Activated T-cell treated with anti-CD3 and anti-CD28 coated beads for 48 hours (primary cell): ENCODE measurements at places on chromosomes 2 and 18.

DNA sequence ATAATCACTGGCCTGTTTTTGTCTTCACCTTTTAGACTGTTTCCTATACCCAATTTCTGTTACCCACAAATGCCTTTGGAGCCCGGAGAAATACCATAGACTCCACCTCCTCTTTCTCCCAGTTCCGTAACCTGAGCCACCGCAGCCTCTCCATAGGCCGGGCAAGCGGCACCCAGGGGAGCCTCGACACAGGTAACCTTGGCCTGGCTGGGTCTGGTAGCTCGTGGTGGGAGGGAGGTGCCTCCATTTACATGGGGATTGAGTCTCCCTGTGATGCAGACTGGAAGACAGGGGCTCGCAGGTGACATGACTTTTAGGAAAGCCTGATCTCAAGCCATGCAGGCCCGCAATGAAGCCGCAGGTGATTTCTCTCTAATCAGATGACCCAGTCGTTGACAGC lies 100.6 kb downstream of the CABLES1 start:
- no peak for DNase-seq

- DNase-seq = no peak
These were observed 1064.1 kb upstream of the CNTNAP5 start for GRCh38 chr2:122960759-122961641.

DNA sequence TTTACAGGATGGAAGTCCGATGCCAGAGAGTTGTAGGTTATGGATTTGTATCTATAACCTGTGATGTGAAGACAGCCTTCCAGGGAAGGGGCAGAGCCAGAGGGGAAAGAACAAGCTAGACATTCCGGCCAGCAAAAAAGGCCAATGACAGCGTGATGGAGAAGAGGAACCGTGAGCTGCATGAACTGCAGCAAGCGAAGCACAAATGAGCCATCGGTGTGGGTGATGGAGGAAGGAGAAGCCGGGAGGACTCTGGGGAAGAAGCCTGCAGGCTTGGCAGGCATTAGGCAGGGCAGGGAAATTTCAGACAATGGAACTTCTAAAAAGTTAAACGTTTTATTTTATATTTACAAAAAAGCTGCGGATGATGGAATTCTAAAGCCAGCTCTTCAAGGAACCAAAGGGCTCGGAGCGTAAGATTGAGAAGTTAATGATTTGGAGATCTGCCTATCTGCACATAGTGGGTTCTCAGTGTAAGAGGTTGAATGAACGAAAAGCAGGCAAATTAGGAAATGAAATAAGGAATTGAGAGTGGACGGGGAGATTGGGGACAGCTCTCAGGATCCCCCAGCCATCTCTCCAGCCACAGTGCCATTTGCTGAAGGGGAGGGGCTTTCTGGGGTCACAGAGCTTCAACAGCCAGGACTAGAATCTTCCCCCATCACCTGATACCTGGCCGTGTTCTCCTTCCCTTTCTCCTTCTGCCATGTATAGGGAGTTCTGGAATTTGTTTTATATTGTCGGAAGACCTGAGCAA lies 28.4 kb downstream of the NGEF start:
- no peak for DNase-seq

- peak; percentile 27 for DNase-seq
These were observed 98.7 kb downstream of the ACVR1 start for GRCh38 chr2:157777427-157777826.

- no peak for DNase-seq
These were observed 87.0 kb upstream of the MSH6 start for GRCh38 chr2:47695800-47696477.

- no peak for DNase-seq
These were observed 146.8 kb downstream of the LNPK start for GRCh38 chr2:175855236-175855635.

GRCh38 chr2:46925474-46926351 lies 10.1 kb upstream of the MCFD2 start:
- no peak for DNase-seq

GRCh38 chr2:198731842-198732399 lies 725.8 kb downstream of the SATB2 start:
- DNase-seq = no peak

GRCh38 chr2:236289766-236290462 lies 25.7 kb upstream of the ASB18 start:
- no peak for DNase-seq

DNA sequence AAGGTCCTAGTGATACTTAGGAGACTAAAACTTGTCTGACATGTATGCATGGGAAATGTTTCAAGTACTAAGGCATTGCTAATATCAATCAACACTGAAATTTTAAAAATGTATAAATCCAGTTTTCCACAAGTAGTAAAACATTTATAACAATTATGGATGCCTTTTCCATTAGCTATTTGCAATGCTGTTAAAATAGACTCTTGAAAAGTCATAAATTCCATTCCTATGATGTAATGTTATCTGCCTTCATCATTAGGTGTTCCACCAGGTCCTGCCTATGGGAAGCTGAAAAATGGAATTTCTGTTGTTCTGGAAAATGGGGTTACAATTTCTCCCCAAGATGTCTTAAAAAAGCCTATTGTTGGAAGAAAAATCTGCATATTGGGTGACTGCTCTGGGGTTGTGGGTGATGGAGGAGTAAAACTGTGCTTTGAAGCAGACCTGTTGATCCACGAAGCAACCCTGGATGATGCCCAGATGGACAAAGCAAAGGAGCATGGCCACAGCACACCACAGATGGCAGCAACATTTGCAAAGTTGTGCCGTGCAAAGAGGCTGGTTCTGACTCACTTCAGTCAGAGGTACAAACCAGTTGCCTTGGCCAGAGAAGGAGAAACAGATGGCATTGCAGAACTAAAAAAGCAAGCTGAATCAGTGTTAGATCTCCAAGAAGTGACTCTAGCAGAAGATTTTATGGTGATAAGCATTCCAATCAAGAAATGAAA lies 18.7 kb downstream of the ELAC1 start:
- DNase-seq = no peak

DNA sequence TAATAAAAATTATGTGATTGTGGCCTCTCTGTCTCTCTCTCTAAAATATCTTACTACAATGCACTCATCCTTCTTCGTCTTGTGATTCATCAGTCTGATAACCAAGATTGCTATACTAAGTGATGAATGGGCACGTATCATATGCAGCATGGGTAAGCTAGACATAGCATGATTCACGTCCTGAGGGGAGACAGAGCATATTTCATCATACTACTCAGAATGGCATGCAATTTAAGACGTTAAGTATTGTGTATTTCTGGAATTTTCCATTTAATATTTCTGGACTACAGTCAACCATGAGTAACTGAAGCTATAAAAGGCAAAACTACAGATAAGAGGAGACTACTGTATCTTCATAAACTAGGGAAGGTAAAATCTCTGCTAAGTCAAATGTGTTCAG lies 97.0 kb upstream of the CD226 start:
- DNase-seq = no peak
